HepG2 (cell line): ENCODE measurements at places on chromosomes 5 and 9. TPM values are rescaled to one million over a fixed set of nuclear protein-coding genes. Genes with fewer than 3 reads are reported as not detected.

The TSSK1B gene
- not detected in 2 replicates for polyA plus RNA-seq

The URM1 gene
- 41.3 and 51.5 TPM in 2 replicates for polyA plus RNA-seq

GRCh38 chr9:70061776-70062175, 18.1 kb downstream of the MAMDC2 start:
- no peak for DNase-seq

GRCh38 chr9:137156567-137157375, 13.1 kb downstream of the LRRC26 start:
- no peak for DNase-seq
